Kidney (tissue), 22 donors: ENCODE measurements at places on chromosomes 12 and 14.

GRCh38 chr12:127487031-127487430 lies 779.9 kb upstream of the TMEM132C start:
- no peak overlapping the region for H3K27ac ChIP-seq
- DNase-seq: no peak
- H3K36me3 ChIP-seq: no peaks in the 10 kb centered on the region
- H3K27me3 ChIP-seq: no peaks in the 10 kb centered on the region
- H3K4me1 ChIP-seq: no peaks in the 10 kb centered on the region

DNA sequence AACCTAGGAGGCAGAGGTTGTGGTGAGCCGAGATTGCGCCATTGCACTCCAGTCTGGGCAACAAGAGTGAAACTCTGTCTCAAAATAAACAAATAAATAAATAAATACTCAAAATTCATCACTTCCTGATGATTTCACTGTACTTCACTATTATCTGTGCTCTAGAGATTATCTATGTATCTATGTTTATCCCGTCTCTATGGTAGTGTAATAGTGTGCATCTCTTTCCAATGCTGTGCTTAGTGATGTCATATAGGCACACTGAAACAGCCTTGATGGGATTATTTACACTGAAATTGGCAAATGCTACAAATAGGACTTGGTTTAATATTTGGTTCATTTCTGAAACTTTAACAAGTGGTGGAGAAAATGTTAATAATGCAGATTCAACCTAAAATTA lies 6.5 kb downstream of the CAPS2 start:
- DNase-seq: no peak
- no peaks in the 10 kb centered on the region for H3K4me1 ChIP-seq
- H3K27ac ChIP-seq: no peak overlapping the region
- H3K27me3 ChIP-seq: no peaks in the 10 kb centered on the region
- no peaks in the 10 kb centered on the region for H3K36me3 ChIP-seq
- no peak overlapping the region for H3K4me3 ChIP-seq

- no peaks in the 10 kb centered on the region for H3K4me1 ChIP-seq
- no peaks in the 10 kb centered on the region for H3K27me3 ChIP-seq
- no peak overlapping the region for H3K27ac ChIP-seq
- DNase-seq: no peak
- no peak overlapping the region for H3K4me3 ChIP-seq
Observed at GRCh38 chr14:39307815-39308214, 74.1 kb downstream of the MIA2 start.

DNA sequence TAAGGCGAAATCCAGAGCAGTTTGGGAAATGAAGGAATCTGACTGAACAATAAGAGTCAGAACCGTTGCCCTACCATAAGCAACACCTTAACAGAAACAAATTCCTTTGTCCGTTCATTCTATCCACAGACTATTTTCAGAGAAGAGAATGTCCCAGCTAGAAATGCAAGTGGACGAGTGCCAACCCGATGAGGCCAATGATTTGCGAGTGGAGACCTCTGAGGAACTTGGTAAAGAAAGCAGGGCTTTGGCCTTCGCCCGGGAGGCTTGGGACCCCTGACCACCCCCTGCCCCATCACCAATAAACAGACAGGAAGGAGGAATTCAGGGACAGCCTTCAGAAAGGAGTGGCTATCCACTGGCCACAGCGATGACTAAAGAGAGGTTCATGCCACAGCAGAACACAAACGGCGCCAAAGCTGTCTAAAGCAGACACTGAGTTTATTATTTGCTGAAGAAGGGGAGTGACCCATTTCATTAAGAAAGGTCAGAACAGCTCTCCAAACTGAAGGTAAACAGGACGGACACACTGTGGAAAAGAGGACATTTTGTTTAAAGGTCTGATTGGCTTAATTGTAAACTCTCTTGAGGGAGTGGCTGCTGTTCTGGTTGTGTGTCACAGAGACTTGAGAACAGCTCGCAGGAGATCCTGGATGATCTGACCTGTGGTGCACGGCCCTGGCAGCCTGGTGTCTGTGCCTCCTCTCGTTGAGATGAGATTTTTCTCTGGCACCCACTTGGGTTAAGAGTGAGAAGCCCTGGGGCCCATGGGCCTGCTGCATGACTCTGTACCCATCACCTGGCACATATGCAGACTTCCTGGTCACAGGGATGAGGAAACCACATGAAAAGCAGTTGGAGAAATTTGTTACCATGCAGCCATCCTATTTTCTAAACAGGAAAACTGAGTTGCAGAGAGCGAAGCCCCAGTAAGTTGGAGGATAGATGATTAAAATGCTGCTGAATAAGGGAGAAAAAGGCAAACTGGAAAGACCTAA lies 142.0 kb upstream of the PZP start:
- no peak overlapping the region for H3K4me3 ChIP-seq
- no peak for DNase-seq
- H3K27ac ChIP-seq: no peak overlapping the region
- H3K36me3 ChIP-seq: no peaks in the 10 kb centered on the region
- no peaks in the 10 kb centered on the region for H3K4me1 ChIP-seq

DNA sequence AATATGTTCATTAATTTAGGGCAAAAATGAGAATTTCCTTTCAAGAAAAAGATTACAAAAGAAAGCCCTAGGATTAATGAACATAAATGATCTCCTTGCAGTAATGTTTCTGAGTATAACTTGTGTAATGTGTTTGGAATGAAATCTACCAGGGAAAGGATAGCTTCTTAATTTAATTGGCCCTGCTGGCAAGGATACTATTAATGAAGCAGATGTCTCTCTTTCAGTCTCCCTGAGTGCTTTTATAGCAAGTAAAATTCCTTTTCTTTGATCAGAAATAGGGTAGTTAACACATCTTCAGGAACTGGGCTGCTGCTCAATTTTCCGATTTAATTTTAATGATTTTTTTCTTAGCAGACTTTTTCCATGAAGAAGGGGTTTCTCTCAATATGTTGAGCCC lies 379.4 kb upstream of the PDE3A start:
- H3K27me3 ChIP-seq: no peaks in the 10 kb centered on the region
- DNase-seq: no peak
- no peaks in the 10 kb centered on the region for H3K36me3 ChIP-seq

- no peaks in the 10 kb centered on the region for H3K36me3 ChIP-seq
- H3K4me1 ChIP-seq: no peaks in the 10 kb centered on the region
- no peaks in the 10 kb centered on the region for H3K27me3 ChIP-seq
- no peak for DNase-seq
- H3K27ac ChIP-seq: no peak overlapping the region
- no peak overlapping the region for H3K4me3 ChIP-seq
Observed at GRCh38 chr14:82009076-82009475, 475.4 kb upstream of the SEL1L start.
